ENCODE measurements at places on chromosomes 2 and 18.

GRCh38 chr2:70995426-70995729 is 705 bp upstream of the TEX261 start:
- DNase-seq: peak; percentile 69

DNA sequence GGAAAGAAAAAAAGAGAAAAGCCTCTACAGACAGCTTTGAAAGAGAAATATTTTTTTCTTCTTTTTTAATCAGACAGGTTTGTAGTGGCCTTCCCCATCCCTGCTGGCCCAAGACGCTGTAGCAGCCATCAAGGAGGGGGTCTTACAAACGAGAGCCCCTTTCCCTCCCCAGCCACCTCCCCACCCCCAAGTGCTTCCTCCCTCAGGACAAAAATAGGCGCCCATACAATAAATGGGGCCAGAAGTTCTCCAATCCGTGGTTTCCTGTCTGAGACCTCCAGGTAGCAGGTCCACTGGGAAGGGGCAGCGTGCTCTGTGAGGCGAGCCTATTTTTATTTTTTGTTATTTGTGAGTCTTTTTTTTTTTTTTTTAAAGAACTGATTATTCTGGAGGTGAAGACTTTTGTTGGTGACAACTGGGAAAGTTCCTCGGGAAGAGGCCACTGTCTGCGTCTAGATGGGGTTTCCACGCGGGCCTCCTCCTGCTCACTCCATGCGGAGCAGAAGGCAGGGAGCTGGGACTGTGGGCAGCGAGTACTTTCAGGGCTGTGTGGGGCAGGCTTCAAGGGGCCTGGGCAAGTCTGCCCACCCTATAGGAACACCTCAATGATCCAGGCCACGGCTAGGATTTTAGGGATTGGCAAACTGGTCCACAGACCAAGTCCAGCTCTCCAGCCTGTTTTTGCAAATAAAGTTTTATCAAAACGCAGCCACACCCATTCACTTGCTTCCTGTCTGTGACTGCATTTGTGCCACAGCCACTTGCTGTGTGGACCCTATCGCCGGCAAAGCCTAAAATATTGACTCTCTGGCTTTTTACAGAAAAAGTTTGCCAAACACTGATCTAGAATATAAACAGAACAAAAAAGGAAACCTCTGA is 139.6 kb downstream of the CTIF start:
- no peak for DNase-seq

DNA sequence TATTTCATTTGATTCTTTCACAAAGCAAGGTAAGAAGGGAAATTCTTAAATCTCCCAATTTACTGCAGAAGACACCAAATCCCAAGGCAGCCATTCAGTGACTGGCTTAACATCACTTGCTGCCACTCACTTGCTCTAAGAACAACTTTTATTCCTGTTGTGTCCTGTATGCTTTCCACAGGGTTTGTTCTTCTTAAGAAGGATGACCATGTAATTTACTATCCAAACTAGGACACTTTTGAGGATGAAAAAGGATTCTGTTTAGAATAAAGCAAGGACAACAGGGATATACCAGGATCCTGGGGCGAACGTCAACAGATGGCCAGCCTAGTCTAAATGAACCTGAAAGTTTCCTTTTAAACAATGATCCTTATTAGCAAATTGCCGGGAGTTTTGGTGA is 34.8 kb downstream of the RIT2 start:
- DNase-seq: no peak

GRCh38 chr2:233199870-233200269 is 51.6 kb upstream of the ATG16L1 start:
- no peak for DNase-seq

DNA sequence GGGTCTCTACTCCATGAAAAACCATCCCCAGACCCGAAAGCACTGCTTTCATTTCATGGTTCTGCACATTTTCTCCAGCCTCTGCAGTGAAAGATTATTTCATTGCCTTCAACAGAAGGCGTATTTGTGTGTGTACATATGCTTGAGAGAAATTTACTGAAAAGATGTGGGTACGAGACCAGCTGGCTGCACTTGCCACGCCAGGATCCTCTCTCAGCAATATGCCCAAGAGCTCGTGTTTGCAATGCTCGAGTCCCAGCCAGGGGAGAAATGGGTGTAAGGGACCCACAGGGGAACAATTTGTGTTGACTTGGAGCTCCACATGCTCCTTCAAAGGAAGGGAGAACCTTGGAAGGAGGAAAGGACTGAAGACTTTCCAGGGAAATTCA is 37.3 kb downstream of the TMEM177 start:
- DNase-seq: no peak

- DNase-seq: no peak
Measured at GRCh38 chr18:45567123-45567522, 48.2 kb upstream of the SLC14A2 start.

GRCh38 chr18:21049306-21049705 is 62.3 kb downstream of the ROCK1 start:
- no peak for DNase-seq

DNA sequence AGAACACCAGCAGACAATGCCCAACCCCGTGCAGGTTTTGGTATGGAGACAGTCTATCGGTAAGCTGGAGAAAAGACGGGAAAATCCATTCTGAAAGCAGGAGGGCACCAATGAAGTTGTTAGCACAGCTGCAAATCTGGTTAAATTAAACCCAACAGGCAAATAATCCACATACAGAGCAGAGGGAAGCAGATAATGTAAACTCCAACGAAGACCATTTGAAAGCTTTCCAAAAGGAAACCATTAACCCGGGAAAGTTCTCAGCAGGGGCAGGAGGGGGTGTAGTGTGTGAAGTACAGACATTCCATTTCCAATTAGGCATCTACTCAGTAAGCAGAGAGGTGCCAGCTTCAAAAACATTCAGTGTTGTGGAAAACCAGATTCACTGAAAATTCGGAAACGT is 10.3 kb downstream of the EDAR start:
- no peak for DNase-seq
